ENCODE measurements at places on chromosomes 2 and 18.

DNA sequence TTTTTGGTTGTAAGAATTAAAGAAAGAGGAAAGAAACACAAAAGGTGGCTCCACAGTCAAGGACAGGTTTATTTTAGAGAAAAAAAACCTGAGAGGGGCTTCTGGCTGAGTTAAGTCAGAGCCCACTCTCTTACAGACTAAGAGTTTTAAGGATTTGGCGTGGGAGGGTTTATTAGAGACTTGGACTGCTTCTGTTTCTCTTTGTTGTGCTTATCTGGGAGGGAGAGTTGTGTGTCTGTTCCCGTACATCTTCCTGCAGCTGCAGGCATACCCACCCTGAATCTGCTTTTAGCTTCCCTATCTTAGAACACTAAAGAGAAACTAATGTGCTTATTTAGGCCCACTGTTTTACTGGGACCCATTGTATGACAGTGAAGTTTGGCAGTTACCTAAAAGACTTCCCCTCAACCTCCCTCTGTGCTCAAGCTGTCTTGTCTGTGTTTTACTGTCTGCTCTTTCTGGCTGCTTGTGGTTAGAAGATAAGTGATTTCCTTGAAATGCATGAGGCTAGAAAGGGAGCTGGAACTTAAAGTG lies 2.7 kb downstream of the RSAD2 start:
- DNase-seq, result no peak

DNA sequence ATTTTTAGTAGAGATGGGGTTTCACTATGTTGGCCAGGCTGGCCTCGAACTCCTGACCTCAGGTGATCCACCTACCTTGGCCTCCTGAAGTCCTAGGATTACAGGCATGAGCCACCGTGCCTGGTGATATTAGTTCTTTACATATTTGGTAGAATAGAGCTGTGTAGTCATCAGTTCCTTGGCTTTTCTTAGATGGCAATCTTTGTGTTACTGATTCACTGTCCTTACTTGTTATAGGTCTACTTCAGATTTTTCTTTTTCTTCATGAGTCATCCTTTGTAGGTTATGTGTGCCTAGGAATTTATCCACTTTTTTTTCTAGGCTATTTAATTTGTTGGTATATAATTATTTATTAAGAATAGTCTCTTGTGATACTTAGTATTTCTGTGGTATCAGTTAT lies 30.3 kb upstream of the ZSWIM2 start:
- no peak for DNase-seq

GRCh38 chr2:221833966-221834365 lies 261.9 kb upstream of the EPHA4 start:
- no peak for DNase-seq

DNA sequence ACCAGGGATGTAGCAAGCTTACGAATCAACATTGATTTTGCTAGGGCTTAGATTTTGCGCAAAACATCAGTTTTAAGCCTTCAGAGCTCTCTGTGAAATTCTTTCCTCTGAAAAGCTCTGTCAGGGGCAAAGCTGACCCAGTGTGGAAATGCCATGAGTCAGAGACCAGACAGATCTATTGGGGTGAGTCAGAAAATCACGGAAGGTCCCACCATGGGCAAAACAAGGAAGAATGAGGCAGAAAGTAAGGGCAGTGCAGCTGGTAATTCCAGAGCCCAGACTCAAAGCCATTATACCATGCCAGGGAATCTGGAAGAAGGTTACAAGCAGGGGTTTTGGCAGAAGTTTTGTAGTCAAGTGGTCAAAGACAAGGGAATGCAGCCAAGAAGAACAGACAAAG lies 256.6 kb upstream of the CTAGE1 start:
- no peak for DNase-seq

DNA sequence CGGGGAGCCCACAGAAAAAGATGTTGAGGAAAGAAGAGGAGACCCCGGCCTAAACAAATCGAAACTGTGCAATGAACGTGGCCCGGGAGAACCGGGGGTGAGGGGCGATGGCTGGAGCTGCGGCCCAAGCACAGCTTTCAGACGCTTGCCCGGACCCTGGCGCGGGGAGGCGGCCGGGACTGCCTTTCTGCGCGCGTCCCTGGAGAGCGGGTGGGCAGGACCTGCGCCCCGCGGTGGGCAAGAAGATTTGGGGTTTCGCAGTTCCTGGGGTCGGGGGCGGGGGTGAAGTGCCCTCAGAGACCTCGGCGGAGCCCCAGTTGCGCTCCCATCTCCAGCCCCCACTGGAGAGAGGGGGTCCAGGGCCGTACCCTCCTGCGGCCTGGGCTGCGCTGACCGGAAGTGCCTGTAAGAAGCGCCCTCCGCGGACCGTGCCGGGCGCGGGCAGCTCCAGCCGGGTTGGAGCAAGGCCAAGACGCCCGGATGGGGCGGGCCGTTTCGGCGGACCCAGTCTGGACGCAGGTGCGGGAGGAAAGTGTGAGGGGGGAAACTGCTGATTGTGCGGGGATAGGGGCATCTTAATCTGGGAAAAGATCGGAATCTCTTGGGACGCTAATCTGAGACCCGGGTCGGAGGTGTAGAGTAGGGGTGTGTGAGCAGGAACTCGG lies 11.6 kb downstream of the EN1 start:
- DNase-seq, result no peak

GRCh38 chr2:29000481-29000880 lies 19.4 kb downstream of the TOGARAM2 start:
- DNase-seq, result no peak

GRCh38 chr2:239026711-239027361 lies 179.0 kb downstream of the TWIST2 start:
- no peak for DNase-seq

- DNase-seq, result no peak
These were observed 368.7 kb downstream of the PARD3B start for GRCh38 chr2:204913854-204914464.

DNA sequence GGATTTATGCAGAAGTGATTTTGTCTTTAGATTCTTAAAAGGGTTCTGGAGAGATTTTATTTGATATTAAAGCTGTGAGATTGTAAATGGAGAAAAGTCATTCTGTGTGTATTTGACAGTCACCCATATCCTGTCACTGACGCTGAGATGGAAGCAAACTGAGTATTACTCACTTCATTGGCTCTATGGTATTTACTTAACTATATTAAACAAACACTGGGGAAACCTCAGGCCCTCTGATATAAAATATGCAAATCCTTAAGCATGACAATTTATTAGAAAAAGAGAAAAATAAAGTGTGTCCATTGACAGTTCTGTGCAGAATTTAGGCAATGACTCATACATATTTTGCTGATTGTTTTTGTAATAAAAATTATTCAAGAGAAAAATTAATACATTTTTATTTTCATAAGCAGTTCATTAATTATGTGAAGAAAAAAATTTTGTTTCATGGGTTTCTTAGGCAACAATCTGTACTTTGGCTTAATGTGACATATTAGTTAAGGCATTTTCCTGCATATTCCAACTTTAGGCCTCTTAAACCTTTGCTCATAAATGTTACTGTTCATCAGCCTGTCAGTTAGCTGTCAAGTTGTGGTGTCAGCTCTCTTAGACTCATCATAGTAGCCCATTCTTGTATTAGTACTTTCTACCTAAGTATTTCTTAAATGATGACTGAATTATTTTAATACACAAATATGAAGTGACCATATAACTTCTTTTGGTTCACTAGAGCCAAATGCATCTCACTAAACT lies 99.9 kb downstream of the PARD3B start:
- no peak for DNase-seq

DNA sequence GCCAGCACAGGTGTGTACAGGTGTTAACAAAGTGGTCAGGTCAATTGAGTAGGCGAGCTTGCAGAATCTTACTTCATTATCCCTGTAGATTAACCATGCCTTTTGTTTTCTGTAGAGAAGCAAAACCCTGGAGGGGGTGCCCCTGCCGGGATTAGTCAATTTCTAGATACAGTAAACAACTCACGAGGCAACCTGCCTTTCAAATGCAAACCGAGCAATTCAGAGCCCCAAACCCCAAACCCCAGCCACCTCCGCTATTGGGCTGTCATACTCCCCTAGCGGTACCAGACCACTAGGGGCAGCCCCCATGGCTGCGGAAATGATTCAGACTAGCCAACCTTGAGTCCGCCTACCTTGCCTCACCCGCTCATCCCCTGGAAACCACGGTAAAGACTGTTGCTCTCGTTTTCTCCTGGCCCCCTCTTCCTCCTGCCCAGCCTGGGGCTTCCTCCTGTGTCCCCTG lies 61.4 kb upstream of the KIF5C start:
- DNase-seq, result peak; percentile 81

- DNase-seq, result no peak
These were observed 320.9 kb upstream of the MC4R start for GRCh38 chr18:60693426-60693825.

DNA sequence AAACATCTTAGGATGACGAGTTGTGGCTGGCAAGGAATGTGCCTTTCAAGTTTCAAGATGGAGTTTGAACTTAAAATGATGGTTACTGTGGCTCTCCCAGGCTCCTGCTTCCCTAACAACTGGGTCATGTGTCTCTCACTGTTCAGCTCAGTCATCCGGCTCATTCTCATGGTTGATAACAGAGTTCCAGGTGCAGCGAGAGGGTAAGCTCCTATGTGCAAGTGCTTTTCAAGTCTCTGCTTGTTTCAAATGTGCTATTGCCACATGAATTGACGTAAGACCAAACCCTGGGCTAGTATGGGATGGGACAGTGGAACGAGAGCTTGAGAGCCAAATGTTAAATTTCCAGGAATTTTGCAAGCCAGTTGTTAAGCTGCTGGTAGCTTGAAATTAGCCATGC lies 19.5 kb upstream of the PUM2 start:
- no peak for DNase-seq

GRCh38 chr2:136246086-136246669 lies 128.2 kb upstream of the CXCR4 start:
- no peak for DNase-seq

DNA sequence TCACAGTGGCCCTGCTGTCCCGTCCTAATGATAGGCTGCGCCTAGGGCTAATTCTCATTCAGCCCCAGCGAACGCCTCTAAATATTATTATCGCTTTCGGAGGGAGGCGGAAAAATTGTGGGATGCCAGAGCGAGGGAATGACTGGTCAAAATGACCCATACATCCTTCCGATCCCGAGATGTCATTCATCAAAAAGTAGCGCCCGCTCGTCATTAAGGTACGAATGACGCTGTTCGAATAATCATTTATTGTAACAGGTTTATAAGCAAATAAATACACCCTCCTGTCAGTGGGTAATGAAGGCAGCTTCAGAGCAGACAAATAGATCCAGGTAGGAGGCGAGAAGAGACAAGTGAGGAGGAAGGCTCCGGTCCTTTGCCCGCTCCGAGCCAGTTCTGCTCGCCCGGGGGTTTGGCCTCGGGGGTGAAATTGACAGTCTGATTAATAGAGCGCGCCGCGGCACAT lies at the start of gene EVX2:
Gene EVX2, minus strand, starts transcription at position 167 of the 466 bp plus-strand sequence. CDS start 186 bp downstream, outside the sequence.
- DNase-seq, result no peak

- no peak for DNase-seq
These were observed 287.9 kb upstream of the EPAS1 start for GRCh38 chr2:46009315-46009714.

DNA sequence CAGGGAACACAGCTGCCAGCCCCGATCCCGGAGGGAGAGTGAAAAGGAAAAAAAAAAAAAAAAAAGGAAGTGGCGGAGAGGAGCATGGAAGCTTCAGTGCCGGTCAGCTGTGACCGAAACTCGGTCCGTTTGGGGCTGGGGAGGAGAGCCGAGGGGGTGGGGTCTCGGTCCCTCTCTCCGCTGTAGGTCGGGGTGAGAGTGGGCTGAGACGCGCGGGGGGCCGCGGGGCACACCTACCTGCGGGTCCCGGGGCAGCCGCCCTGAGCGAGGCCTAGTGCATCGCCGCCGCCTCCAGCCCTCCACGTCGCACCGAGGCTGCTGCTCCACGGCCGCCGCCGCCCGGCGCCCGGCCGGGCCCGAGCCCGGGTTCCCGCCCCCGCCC lies 536 bp downstream of the VPS54 start:
- no peak for DNase-seq

- DNase-seq, result no peak
These were observed 245.6 kb downstream of the TPGS2 start for GRCh38 chr18:36582988-36583745.

- DNase-seq, result no peak
These were observed 91.5 kb upstream of the TMEFF2 start for GRCh38 chr2:192286093-192286701.

DNA sequence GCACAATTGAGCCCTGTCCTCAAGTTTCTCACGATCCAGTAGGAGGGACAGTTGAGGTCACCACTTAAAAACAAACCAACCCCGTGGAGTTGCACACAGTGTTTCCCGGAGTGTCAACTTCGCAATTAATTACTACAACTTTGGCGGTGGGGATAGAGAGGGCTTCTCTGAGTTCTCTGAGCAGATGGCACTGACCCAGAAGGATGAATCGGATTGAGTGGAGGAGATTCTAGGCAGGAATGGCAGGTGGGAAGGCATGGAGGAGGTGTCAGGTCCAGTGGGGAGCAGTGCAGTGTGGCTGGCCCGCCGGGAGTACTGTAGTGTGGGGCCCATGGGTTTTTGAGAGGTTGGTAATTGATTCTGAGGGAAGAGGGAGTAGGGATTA lies 12.0 kb downstream of the SIX3 start:
- DNase-seq, result no peak

- no peak for DNase-seq
These were observed 42.1 kb upstream of the SNED1 start for GRCh38 chr2:240956171-240956934.

GRCh38 chr2:38245114-38245641 lies 131.9 kb downstream of the ATL2 start:
- no peak for DNase-seq

- peak; percentile 16 for DNase-seq
These were observed 5.2 kb downstream of the ARHGAP25 start for GRCh38 chr2:68739595-68740399.

DNA sequence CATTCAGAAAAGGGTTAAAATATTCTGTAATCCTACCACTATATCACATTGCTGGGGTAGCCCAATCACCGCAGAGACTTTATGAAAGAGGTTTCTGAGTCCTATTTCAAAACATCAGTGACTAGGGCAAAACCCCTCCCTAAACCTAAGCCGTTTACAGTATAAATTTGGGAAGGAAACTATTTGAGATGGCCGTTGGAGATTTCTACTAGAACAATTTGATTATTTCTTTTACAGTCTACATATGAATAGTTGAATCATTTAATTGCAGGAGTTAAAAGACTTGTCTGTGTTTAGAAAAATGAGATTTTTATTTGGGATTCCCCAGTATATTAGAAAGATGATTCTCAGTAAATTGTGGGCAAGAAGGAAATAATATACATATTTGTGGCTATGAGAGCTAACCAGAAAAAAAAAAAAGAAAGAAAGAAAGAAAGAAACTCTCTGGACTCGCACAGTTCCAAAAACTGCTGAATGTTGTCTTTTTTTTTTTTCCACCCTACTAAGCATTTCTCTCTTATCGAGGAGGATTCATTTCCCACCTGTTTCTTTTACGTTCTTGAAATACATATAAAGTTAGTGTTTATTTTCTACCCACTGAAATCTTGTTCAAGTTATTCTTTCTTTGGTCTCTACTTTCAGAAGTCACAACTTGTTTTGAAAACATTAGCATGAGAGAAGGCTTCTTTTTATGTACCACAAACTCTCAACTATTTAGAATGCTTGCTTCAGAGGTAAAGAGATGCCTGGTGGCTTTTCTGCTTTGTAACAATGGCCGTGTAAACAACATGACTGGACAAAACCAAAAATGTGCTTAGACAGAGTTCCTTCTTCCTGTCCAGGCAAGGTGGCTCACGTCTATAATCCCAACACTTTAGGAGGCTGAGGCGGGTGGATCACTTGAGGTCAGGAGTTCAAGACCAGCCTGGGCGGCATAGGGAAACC lies 65.9 kb downstream of the BCL2 start:
- no peak for DNase-seq

GRCh38 chr18:6486764-6487426 lies 72.2 kb upstream of the L3MBTL4 start:
- no peak for DNase-seq

GRCh38 chr2:13005761-13006335 lies 289.1 kb downstream of the TRIB2 start:
- DNase-seq, result no peak

- DNase-seq, result no peak
These were observed 48.3 kb downstream of the RFTN2 start for GRCh38 chr2:197626965-197627625.
